ENCODE measurements at places on chromosomes 6 and 20. TPM values are rescaled to one million over a fixed set of nuclear protein-coding genes. Genes with fewer than 3 reads are reported as not detected.

The RAD21L1 gene
- total RNA-seq: not detected

The CCDC167 gene
- 10.5 TPM for total RNA-seq

The COL11A2 gene
- 0.26 TPM for total RNA-seq

The TMEM74B gene
- 0.60 TPM for total RNA-seq

The CALHM4 gene
- 0.11 TPM for total RNA-seq

The SSTR4 gene
- not detected for total RNA-seq

The SLC13A3 gene
- under 0.01 TPM for total RNA-seq

The TRIM10 gene
- total RNA-seq: not detected

The SULF2 gene
- total RNA-seq: 127 TPM

The PRDM13 gene
- total RNA-seq: not detected

The KCNK5 gene
- not detected for total RNA-seq

The LIN28B gene
- total RNA-seq: not detected

The CITED2 gene
- 26.9 TPM for total RNA-seq

The BHLHE23 gene
- total RNA-seq: not detected

The HLA-F gene
- 14.8 TPM for total RNA-seq

The PRND gene
- total RNA-seq: 0.34 TPM

The MYMX gene
- total RNA-seq: not detected

The ZBTB12 gene
- total RNA-seq: 2.8 TPM

The ENPP4 gene
- 0.26 TPM for total RNA-seq

The NDRG3 gene
- total RNA-seq: 37.1 TPM

The MOG gene
- not detected for total RNA-seq

The KCNS1 gene
- total RNA-seq: 0.09 TPM

The OR2J3 gene
- not detected for total RNA-seq

The RRAGD gene
- 0.43 TPM for total RNA-seq

The CARMIL1 gene
- total RNA-seq: 4.0 TPM

The ZBTB9 gene
- 4.6 TPM for total RNA-seq

The ELMO2 gene
- total RNA-seq: 27.3 TPM

The PTCHD4 gene
- 15.0 TPM for total RNA-seq

The TAB2 gene
- 16.5 TPM for total RNA-seq
